ENCODE measurements at places on chromosomes 6 and 20.

DNA sequence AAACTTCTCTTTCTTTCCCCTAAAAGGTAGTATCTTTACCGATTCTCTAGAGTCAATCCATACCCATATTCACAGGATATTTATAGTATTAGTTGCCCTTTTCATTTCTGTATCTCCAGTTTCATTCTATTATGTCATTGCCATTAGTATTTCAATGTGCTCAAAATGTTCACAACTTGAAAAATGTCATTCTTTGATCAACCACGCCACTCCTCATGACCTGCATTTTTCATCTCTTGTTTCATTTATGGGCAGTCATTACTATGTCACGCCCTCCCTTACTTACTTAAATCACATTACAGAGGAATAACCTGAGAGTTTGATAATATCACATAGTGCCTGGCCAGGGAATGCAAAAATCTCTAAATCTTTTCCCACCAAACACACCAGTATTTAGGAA, 427.3 kb upstream of the GJE1 start:
- DNase-seq: no peak

- DNase-seq: no peak
These were observed 338.3 kb downstream of the CBLN4 start for GRCh38 chr20:55667024-55667423.

DNA sequence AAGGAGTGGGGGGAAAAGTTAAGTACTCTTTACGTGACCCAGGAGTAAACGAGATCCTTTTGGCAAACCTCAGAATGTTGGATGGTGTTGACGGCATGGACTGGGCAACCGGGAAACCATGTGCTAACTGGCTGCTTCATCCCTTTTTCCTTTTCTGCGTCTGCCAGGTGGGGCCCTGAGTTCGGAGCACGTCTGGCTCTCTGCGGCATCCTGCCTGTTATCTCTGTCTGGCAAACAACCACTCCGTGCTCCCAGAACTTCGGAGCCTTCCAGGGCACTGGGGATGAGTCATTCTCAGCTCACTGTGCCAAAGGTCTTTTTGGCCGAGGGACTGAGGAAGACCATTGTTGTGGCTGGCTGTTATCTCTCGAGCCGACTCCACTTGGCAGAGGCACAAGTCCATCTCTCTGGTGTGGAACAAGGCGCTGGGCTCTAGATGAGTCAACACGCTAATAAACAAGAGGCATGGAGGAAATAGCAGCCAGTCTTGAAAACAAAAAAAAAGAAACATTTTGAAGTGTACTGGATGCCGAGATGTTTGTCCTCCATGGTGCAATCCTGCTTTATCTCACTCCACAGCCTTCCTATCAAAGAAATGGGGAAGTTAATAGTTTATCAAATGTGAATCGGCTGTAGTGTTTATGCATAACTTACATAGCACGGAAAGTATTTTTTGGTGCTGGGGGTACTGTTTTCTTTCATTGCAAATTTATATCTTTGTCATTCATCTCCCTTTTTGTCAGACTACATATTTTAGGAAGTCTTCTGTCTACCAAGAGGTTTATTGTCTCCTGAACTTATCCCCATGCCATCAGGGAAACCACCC, 64.6 kb upstream of the TXNDC5 start:
- no peak for DNase-seq

GRCh38 chr6:28003059-28003458, 46.0 kb downstream of the OR2B6 start:
- DNase-seq: no peak

GRCh38 chr6:40894962-40895799, 143.8 kb downstream of the UNC5CL start:
- DNase-seq: no peak
